ENCODE measurements at places on chromosomes 2 and 18.

GRCh38 chr2:20077411-20077940, 26.0 kb upstream of the LAPTM4A start:
- no peak for DNase-seq

- DNase-seq = no peak
These were observed 133.5 kb downstream of the TFCP2L1 start for GRCh38 chr2:121151311-121152109.

DNA sequence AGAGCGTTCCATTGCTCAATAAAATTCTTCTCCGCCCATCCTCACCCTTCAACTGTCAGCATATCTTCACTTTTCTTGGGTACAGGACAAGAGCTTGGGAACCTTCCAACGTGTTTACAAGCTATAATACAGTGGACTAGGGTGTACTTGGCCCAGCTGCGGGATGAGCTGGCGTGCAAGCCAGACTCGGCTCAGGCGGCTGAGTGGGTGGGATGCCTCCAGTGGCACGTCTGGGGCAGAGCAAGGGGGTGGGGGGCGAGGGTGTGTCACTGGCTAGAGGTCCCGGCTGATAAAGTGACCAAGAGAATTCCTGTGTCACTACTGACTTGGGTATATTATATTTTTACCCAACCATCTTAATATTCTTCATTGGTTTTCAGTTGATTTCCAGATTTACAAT, 179.7 kb downstream of the EVA1A start:
- no peak for DNase-seq

DNA sequence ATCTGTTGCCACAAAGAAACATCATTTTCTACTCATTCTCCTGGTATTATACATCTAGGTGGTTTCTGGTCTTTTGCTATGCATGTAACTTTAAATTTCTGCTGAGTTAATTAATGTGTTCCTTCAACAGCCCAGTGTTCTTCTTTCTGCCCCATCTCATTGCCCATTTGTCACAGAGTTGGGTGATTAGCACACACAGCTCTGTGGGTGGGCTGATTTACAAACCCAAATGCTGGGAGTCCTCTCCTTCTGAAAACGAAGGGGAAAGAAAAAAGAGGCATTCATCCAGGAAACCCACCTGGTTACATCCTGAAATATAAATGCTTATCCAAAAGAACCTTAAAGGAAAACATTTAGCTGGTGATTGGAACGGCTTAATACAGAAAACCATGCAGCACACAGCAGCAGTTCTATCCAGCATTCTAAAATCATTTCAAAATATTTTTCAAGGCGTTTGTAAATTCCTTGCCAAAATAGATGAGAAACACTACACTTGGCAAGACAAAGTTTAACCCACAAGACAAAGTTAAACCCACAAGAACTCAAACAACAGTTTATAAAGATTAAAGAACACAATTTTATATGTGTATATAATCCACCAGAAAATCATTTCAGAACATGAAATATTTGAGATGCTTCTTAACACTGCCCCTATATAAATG, 177.9 kb downstream of the ANTXR1 start:
- no peak for DNase-seq

DNA sequence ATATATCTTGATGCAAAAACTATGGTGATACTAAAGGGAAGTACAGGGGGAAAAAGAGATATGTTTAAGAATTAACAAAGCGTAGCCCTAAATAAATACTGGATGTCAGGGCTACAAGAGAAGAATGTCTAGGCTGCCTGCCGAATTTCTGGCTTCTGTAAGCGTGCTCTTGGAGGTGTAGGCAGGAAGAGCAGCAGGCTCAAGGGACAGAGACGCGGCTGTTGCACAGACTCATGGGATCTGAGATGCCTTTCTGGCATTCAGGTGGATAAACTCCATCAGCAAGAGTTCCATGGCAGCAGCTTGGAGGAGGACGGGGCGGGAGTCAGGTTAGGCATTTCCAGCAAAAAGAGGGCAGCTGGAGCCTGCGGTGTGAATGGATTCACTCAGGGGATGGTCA, 123.2 kb upstream of the TWIST2 start:
- no peak for DNase-seq

DNA sequence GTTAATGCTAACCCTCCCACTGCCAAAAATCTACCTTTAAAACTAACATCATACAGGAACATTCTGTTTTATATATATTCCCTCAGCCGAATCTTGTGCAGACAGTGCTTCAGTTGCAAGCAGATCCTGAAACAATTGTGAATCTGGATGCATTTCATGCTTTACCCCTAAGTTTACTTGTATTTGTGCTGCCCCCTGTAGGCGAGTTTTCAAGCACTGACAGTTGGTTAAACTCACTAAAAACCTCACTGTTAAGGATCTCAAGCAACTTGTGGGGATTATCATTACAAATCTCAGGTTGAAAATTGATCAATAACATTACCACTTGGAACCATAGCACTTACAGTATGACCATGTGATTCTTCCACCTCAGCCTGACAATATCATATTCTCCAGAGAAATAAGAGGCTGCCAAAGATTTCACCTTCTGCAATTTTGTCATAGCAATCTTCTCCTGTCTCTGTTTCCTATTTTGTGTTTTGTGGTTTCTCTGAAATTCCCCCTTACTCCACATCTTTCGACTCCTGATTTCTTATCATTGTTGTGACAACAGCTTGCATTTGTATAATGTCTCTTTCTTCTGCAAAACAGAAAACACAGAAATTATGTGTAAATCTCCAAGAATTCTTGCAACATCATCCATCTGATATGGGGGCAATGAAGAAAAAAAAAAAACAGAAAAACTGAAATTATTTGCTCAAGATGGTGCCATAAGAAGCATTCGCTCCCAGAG, 354.6 kb upstream of the SETBP1 start:
- peak; percentile 62 for DNase-seq

GRCh38 chr18:79377187-79377891, 18.4 kb upstream of the NFATC1 start:
- no peak for DNase-seq

DNA sequence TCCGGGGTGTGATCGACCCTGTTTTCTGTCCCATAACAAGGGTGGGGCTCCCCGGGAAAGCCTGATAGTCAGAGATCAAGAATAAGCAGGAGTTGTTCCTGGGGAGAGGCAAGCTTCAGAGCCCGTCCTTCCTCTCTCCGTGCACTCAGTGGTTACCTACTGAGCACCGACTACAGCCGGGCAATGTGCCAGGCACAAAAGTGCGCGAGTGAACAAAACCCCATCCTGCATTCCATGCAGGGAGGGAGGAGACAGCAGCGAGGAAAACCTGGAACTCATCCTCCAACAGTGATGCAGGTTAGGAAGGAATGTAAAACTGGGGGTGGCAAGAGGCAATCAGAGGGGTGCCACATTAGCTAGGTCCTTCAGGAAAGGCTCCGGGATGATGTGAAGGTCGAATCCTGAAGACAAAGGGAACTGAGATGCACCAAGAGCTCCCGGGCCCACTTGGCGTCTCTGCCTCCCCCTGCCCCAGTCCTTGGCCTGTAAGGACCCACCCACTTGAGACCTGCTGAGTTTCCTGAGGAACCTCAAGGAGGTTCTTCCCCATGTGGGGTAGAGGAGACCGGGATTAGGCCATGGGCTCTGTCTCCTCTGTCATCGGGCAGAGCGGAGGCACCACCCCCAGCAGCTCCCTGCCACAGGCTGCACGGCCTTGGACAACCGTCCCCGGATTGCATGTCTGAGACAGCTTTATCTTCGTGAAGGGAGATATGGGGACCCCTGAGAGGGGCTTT, 198.2 kb downstream of the NDUFA10 start:
- no peak for DNase-seq

DNA sequence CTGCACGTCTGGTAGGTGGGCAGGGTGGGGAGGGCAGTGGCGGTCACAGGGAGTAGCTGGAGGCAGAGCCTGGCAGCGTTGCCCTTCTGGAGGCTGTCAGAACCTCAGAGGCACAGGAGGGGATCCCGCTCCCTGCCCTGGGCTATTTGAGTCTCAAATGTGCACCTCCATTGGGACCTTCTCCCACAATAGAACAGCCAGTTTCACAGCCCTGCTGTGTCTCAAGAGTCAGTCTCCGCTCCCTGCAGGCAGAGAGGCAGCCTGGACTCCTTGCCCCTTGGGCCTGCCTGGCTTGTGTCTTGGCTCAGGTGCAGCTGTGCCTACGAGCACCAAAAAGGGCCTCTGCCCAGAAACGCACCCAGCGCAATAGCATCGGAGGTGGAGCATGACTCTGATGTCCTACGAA, 57.4 kb downstream of the FAM168B start:
- no peak for DNase-seq

DNA sequence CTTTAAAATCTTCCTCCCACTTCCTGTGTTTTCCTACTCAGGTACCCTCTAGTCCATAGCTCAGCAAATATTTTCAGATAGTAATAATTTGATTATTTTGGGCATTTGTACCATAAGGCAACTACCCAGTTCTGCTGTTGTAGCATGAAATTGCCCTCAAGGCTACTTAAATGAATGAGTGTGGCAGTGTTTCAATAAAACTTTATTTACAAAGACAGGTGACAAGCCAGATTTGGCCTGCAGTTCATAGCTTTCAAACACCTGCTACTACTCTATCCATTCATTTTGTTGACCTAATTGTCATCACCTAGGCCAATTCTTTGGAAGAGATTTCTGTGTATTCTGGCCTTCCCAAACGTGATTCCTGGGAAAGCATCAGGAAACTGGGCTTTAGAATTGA, 28.9 kb downstream of the NYAP2 start:
- no peak for DNase-seq
